ENCODE measurements at places on chromosomes 4 and X. TPM values are rescaled to one million over a fixed set of nuclear protein-coding genes. Genes with fewer than 3 reads are reported as not detected.

The NEUROG2 gene
- not detected for total RNA-seq

The APLN gene
- 0.85 TPM for total RNA-seq

The ZDHHC15 gene
- not detected for total RNA-seq

The SERTM2 gene
- total RNA-seq = not detected

The TLR3 gene
- total RNA-seq = 0.44 TPM

The SYTL4 gene
- 2.8 TPM for total RNA-seq

The PHOX2B gene
- 0.02 TPM for total RNA-seq

The IBSP gene
- total RNA-seq = not detected

The LRIT3 gene
- 0.02 TPM for total RNA-seq

The CCDC120 gene
- 3.4 TPM for total RNA-seq

The ZNF185 gene
- total RNA-seq = 7.2 TPM

The PNMA5 gene
- total RNA-seq = not detected

The STOX2 gene
- 3.0 TPM for total RNA-seq

The GYPE gene
- not detected for total RNA-seq

The GRPR gene
- total RNA-seq = 0.13 TPM

The TRAM1L1 gene
- total RNA-seq = 0.55 TPM

The RAI2 gene
- total RNA-seq = 0.14 TPM

The RHOXF1 gene
- not detected for total RNA-seq

The TEX11 gene
- not detected for total RNA-seq

The MXRA5 gene
- not detected for total RNA-seq

The HPGDS gene
- not detected for total RNA-seq

The GSPT2 gene
- total RNA-seq = 8.2 TPM

The ANKRD50 gene
- 5.2 TPM for total RNA-seq

The PDGFC gene
- total RNA-seq = 2.6 TPM

The VEGFD gene
- 0.38 TPM for total RNA-seq

The MAGEA2 gene
- total RNA-seq = 0.13 TPM

The GUCY2F gene
- total RNA-seq = not detected

The ADH7 gene
- total RNA-seq = not detected

The SPRY1 gene
- 1.0 TPM for total RNA-seq

The SLIT2 gene
- total RNA-seq = not detected

The MAGEB17 gene
- total RNA-seq = not detected

The NSG1 gene
- total RNA-seq = 2.2 TPM

The CYBB gene
- total RNA-seq = 0.12 TPM

The PCDH7 gene
- 0.09 TPM for total RNA-seq

Measured in A549 treated with CORT108297 at 1 μM for 4 hours (cell line).